ENCODE measurements at places on chromosomes 4 and X.
A peak's percentile ranks its signal among the peaks of the same experiment; 100 is the strongest.

DNA sequence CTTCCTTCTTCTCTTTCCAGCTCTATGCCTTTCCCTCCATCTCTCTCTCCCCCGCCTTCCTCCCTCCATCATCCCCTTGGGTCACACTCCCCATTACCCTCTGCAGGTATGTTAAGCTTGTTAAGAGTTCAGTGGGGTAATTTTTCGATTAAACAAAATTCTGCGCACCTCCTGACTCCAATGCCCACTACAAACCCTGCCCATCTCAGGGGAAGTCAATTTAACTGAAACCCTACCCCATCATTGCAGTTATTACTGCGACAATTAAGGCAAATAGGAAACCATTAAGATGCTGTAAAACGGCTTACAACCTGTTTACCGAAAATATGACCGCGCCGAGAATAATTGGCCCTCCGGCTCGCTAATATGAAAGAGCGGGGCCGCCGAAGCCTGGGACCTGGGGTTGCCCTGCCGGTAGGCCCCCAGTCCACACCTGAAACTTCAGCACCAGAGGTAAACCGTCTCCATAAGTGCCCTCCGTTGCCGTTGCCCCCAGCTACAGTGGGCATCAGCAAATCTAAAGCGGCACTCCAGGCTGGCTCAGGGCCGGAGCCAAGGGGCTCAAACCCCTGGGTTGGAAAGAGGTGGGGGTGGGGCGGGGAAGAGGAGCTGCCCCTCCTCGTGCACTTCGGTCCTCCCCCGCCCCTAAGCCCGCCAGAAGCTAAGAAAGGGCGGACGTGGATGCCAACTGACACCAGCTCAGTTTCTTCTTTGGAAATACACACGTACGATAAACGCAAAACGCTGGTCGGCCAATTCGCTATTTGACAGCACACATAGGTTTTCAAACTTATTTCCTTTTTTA lies 4.8 kb downstream of the ARX start:
- no peak for DNase-seq

- DNase-seq: peak; percentile 48
Measured at GRCh38 chr4:139368998-139369397, 66.7 kb upstream of the NDUFC1 start.

DNA sequence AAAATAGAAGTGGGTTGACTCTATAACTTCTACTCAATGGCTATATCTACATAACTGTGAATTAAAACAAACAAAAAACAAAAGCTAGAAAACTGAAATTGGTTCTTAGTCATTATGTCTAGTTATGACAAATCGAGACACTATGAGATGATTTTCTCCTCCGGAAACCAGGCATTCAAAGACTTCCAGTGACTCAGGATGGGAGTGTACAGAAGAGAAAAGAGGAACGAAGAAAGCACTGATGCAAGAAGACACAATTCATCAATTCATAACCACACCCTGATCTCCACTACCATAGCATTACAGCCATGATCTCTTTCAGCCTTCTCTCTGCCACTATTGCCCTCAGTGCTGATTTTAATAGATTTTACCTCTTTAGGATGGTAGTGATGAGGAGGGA lies 253.6 kb downstream of the CBLL2 start:
- peak; percentile 60 for DNase-seq

DNA sequence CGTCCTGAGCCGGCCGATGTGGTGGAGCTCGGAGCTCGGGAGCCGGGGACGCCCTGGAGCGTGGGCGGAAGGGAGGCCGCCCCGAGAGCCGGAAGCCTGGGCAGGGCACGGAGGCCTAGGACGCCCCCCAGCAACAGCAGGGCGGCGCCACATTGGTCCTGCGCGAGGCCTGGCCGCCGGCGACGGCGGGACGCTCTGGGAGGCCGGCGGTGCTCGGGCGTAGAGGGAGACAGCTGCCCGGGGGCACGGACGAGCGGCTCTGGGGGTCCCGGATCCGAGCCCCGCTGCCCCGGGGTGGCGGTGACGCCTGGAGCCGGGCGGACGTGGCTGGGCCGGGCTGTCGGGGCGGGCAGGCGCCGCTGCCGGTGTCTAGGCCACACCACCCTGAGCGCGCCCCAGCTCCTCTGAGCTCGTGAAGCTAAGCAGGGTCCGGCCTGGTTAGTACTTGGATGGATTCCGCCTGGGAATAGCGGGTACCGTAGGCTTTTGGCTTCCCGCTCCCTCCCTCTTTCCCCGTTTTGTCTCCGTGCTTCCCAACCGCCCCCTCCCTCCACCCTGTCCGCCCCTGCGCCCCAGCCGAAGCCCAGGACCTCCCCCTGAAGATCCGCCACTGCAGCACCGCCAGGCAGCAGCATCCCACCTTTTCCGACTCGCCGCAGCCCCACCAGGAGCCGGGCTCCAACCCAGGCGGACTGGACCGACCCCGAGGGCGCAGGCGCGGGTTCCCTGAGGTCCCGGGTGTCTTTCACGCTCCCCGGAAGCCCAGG lies 12.1 kb downstream of the FRG2 start:
- peak; percentile 29 for DNase-seq

DNA sequence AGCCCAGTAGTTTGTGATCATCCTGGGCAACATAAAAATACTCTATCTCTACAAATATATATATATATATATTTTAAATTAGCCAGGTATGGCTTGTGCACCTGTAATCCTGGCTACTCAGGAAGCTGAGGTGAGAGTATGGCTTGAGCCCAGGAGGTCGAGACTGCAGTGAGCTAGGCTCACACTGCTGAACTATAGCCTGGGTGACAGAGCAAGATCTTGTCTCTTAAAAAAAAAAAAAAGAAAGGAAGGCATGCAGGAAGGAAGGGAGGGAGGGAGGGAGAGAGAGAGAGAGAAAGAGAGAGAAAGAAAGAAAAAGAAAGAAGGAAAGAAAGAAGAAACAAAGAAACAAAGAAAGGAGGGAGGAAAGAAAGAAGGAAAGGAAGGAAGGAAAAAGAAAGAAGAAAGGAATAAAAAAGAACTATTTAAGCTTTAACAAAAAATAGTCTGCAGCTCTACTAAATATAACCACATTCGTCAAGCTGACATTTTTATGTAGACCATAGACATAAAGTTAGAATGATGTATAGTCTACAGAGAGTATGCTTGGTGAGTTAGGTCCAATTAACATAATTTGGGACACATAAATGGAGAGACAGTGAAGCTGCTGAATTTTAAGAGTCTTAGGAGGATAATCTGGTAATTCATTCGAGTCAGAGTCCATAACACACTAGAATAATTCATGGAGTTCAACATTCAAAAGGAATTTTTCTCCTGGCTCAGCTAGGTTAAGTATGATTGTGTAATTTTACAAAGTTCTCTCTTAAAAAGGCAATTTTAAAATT lies 111.9 kb downstream of the GLRA3 start:
- no peak for DNase-seq

DNA sequence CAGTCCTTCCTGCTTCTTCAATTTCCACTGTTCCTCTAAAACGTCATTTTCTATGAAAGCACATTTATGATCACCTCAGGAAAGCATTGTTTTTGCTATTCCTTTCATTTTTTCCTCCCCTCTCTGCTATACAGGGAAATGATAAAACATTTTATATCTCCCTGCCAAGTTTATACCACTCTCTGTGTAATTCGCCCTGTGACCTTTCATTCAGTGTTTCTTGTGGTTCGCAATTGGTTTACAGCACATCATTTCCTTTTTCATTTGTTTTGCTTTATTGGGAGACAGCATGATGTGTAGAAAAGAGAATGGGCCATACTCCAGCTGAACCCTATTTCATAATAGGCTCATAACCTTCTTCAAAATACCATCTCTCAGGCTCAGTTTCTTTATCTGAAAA lies 99.9 kb upstream of the RAPGEF2 start:
- peak; percentile 90 for DNase-seq

- no peak for DNase-seq
Measured at GRCh38 chr4:51909236-51909703, 66.3 kb downstream of the DCUN1D4 start.

DNA sequence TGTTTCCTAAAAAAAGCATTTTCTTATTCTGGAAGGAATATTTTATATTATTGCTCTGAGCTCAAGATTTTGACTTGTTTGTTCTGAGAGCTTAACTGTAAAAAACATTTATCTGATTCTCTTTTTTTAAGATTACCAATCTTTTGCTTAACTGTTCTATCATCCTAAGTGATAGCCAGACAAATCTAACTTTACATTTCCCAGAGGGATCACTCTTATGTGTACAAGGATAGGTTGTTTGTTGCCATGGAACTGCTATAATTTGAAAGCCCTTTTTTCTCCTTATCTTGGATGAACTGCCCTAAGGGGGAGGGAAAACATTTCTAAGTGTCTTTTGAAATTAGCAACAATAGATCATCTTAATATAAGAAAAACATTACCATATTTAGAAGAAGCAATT lies 494.7 kb downstream of the TRAM1L1 start:
- DNase-seq: no peak

GRCh38 chr4:151931563-151931962 lies 170.8 kb upstream of the GATB start:
- DNase-seq: no peak

DNA sequence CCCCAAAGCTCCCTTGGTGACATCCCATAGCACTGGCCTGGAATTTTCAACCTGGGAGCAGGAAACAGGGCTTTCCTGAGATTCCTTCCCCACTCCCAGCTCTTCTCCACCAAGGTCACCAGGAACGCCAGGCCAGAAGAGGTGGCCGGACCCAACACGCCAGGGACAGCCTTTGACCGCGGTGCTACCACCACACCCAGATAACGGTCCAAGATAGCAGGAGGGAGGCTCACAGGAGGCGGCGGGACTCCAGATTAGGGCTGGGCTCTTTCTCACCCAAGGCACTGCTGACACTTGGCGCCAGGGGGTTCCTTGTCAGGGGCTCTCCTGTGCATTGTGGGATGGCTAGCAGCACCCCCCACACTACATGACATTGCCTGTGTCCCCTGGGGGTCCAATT lies 22.9 kb downstream of the ZFYVE28 start:
- no peak for DNase-seq

- no peak for DNase-seq
Measured at GRCh38 chr4:184409911-184410692, 64.2 kb downstream of the IRF2 start.

- DNase-seq: peak; percentile 28
Measured at GRCh38 chr4:102627831-102628523, 126.8 kb downstream of the NFKB1 start.

Measured in choroid plexus epithelial cell (primary cell).